ENCODE measurements at places on chromosomes 13 and 19.
A peak's percentile ranks its signal among the peaks of the same experiment; 100 is the strongest.

- no peak for DNase-seq
These were observed 749.4 kb upstream of the SLC10A2 start for GRCh38 chr13:103815619-103816018.

DNA sequence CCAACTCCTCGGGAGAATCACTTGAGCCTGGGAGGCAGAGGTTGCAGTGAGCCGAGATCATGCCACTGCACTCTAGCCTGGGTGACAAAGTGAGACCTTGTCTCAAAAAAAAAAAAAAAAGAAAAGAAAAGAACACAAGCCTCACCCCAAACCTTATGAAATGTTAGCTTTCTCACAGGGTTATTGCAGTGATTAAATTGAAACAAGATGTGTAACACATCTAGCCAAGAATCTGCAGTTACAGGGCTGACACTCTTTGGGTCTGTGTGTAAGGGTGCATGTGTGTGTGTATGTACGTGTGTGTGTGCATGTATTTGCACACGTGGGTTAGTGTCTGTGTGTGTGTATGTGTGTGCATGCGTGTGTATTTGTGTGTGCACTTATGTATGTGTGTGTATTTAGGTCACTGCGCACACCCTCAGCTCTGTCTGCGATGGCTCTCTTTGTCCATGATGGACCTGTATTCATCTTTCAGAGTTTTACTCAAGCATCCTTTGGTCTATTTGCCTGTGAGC, 336.3 kb downstream of the UQCRFS1 start:
- DNase-seq, result no peak

DNA sequence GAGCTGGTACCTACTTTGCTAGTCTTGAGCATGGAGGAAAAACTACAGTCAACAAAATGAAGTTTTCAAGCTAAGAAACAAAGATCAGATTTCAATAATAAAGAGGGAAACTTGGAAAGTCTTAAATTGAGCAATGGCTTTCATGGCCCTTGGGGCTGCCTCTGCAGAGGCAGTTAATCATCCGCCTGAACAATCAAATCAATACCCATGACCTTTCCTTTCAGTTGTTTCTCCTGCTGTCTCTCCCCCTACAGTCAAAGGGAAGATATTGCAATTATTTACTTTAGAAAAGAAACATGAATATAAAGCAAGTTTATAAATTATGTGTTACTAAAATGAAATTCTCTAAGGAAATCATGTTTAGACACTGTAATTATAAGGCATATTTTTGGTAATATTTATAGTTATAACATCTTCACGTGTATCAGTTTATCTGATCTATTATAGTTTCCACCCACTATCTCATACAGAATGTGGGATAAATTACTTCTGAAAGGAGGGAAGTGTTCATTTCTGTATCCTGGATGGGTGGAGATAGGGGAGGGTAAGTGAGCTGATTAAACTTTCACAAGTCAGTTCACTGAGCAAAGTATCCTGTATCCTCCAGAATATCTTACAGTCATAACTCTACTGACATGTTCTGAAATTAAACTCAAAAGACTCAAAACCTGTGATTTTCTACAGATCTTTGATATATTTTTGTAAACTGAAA, 72.4 kb upstream of the TSC22D1 start:
- DNase-seq, result no peak

GRCh38 chr13:113854238-113855011, 9.5 kb downstream of the GAS6 start:
- DNase-seq, result peak; percentile 57

DNA sequence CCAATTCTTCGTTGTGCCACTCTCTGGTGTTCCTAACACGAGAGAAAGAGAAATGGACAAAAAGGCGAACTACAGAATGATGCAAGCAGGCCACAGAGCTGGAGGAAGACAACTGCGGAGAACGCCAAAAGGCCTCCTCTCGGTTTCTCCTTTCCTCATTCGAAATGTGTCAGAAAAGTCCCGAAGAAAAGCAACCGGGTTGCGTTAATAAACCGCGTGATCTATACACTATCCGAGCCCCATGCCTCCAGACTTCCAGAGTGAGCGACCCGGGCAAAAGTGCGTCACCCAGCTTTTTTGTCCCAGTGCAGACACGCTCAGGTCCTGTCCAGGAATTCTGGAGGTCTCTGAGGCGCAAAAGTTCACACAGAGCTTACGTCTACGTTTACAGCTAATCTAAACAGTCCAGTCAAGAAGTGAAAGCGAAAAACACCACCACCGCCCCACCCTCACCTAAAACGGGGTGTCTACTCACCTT, 413 bp downstream of the N4BP2L2 start:
- no peak for DNase-seq

DNA sequence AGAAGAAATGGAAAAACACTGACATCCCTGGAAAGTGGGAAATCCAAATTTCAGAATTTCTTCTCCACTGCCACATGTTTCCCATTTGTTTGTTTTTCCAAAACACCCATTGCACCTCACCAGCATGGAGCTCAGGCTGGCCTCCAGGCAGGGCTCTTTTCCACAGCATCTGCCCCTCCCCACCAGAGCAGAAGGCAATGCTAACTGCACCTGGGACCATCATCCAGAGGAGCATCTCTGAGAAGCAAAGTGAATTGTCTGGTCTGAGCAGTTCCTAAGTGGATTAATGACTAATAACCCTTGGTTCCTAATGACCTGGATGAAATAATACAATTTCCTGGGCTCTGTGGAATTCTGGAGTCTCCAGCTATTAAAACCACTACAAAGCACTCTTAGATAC, 8.8 kb upstream of the CYSLTR2 start:
- DNase-seq, result no peak

DNA sequence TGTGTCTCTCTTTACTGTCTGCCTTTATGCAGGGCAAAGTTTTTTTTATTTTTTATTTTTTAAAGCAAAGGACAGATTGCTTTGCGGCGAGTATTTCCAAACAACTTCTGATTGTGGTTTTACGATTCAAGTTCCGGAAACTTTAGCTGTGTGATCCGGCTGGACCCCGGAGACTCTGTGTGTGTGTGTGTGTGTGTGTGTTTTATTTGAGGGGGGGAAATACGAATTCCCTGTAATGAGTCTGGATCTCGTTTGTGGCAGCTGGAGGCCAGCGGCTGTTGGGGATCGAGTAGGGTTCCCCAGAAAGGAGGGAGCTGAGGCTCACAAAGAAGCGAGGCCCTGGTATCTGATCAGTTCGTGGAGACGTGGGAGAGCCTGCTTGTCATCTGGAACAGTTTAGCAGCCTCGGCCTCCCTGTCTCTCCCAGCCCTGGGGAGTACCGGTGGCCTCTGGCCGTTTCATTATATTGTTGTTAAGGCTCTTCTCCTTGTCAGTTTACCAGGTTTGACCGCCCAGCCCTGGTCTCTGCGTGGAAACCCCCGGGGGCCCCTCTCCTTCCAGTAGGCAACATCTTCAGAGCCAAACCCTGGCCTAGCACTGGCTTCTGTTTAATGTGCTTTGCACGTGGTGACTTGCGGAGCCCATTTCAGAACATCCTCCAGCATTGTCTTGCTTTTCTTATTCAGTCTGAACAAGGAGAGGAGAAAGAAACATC, 1.3 kb downstream of the FARP1 start:
- DNase-seq, result no peak

DNA sequence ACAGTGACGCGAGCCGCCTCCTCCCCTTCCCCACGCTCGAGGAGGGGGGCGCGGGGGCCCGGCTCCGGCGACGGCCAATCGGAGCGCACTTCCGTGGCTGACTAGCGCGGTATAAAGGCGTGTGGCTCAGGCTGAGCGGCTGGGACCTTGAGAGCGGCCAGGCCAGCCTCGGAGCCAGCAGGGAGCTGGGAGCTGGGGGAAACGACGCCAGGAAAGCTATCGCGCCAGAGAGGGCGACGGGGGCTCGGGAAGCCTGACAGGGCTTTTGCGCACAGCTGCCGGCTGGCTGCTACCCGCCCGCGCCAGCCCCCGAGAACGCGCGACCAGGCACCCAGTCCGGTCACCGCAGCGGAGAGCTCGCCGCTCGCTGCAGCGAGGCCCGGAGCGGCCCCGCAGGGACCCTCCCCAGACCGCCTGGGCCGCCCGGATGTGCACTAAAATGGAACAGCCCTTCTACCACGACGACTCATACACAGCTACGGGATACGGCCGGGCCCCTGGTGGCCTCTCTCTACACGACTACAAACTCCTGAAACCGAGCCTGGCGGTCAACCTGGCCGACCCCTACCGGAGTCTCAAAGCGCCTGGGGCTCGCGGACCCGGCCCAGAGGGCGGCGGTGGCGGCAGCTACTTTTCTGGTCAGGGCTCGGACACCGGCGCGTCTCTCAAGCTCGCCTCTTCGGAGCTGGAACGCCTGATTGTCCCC, at the start of gene JUNB:
JUNB (plus strand) TSS at position 142 of the 706 bp plus-strand sequence; CDS start at position 428, 286 bp downstream.
- DNase-seq, result peak; percentile 96

DNA sequence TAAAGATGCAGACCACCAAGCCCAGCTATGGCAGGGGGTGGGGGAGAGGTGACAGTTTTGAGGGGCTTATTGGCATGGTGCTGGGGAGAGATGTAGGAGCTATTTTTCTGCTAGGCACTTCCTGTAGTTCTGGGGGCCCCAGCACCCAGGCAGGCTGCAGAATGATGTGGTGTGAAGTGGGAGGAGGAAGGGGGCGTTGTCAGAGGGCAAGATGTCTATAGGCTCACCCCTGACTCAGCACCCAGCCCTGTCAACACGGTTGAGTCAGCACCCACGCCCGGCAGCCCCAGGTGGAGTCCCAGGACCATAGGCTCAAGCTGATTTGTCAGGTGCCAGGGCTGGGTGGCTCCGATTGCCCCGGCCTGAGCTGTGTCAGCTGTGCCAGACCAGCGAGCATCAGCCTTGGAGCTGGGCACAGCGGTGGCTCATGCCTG, 5.8 kb downstream of the KLF2 start:
- no peak for DNase-seq

DNA sequence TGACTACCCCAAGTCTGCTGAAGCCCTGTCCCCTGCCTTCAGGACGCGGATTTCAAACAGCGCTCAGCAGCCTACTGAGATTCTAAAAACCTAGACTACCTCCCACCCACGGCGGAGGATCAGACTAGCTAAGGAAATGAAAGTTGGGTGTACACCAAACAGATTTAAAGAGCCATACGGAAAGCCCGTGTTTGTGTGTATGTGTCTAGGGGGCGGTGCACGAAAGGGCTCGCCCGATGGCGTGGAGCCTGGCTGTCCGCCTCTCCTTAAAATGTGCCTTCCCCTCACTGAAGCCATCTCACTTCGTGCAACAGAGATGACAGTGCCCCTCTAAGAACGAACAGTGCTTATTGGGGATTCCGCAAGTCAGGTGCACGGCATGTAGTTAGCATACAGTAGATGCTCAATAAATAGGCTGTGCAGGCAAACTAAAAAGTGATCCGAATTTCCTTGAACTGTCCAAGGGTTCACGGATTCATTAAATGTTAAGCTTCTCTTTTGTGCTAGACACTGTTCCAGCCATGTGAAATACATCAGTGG, 639 bp downstream of the LENG1 start:
- no peak for DNase-seq

DNA sequence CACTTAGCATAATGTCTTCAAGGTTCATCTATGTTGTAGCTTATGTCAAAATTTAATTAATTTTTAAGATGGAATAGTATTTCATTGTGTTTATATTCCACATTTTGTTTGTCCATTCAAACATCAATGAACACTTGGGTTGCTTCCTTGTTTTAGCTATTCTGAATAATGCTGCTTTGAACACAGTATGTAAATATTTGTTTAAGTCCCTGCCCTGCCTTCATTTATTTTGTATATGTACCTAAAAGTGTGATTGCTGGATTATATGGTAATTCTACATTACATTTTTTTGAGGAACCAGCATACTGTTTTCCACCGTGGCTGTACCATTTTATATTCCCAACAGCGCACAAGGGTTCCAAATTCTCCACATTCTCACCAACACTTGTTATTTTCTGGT, 17.6 kb upstream of the SUCLA2 start:
- DNase-seq, result no peak
